ENCODE measurements at places on chromosomes 13 and 19.

GRCh38 chr13:110448230-110448629 is 113.3 kb downstream of the RAB20 start:
- peaks cover 33% of the 10 kb centered on the region for H3K27me3 ChIP-seq
- no peak overlapping the region for H3K27ac ChIP-seq
- H3K36me3 ChIP-seq, result no peaks in the 10 kb centered on the region
- no peak for DNase-seq

DNA sequence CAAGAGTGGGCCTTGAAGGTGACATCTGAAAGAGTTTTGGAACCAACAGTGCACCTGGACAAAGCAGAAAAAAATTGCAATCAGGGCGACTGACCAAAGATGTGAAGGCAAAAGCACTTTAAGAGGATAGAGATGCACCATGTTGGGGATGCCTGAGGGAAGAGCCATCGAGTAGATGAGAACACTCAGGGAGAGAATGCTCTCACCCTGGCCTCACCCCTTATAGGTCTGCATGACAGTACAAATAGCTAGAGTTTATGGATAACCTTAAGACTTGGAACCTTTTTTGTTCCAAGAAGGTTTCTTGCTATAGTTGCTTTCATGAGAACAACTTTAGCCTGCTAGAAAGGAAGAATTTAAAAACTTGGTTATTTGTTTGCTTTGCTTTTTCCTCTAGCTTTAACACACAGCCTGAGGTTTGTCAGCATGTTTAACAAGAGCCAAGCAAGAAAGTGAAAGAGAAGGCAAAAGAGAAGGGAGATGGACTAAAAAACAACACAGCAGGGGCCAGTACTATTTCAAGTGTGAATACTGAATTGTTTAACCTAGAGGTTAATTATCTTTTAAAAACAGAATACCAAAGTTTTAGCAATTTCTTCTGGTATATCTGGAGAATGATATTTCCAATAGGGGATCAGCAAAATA is 418.9 kb downstream of the DIAPH3 start:
- no peak for DNase-seq
- no peak overlapping the region for H3K27ac ChIP-seq
- no peaks in the 10 kb centered on the region for H3K36me3 ChIP-seq

GRCh38 chr19:12494260-12494860 is 9.7 kb upstream of the ZNF709 start:
- H3K27ac ChIP-seq, result no peak overlapping the region
- H3K4me3 ChIP-seq, result peak overlapping the region; percentile 75
- peaks cover 7% of the 10 kb centered on the region for H3K4me1 ChIP-seq
- no peaks in the 10 kb centered on the region for H3K36me3 ChIP-seq

GRCh38 chr19:56111601-56112312 is 9.3 kb downstream of the ZNF787 start:
- H3K27me3 ChIP-seq, result no peaks in the 10 kb centered on the region
- peaks cover 56% of the 10 kb centered on the region for H3K4me1 ChIP-seq
- peak; percentile 91 for DNase-seq
- H3K36me3 ChIP-seq, result peaks cover 8% of the 10 kb centered on the region

- peak overlapping the region; percentile 99 for H3K27ac ChIP-seq
- H3K4me1 ChIP-seq, result peaks cover 24% of the 10 kb centered on the region
- H3K27me3 ChIP-seq, result no peaks in the 10 kb centered on the region
- peak; percentile 87 for DNase-seq
- peaks cover 6% of the 10 kb centered on the region for H3K36me3 ChIP-seq
- peak overlapping the region; percentile 95 for H3K4me3 ChIP-seq
Observed at GRCh38 chr19:10603084-10603872, 16.2 kb upstream of the AP1M2 start.

DNA sequence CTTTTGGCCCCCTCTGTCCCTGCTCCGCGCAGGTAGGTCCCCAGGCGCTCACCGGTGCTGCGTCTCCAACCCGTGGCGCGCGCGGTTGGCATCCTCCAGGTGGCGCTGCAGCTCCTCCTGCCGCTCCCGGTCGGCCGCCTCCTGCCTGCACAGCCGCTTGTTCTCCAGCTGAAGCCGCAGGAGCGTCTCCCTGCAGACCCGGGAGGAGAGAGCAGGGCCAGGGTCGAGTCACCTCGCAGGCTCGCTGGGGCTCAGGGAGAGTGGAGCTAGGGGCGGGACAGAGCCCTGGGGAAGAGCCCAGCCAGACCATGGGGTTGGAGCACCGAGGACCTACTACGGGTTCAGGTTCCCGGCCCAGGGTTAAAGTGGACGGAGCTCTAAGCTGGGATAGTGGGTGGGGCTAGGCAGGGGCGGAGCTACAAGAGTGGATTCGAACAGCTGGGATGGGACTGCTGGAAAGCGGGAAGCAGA is 9.3 kb downstream of the HOOK2 start:
- peak overlapping the region; percentile 17 for H3K4me3 ChIP-seq
- H3K36me3 ChIP-seq, result no peaks in the 10 kb centered on the region
- H3K4me1 ChIP-seq, result peaks cover 10% of the 10 kb centered on the region
- DNase-seq, result peak; percentile 94
- no peak overlapping the region for H3K27ac ChIP-seq

Measured in activated CD4-positive, alpha-beta T cell treated with anti-CD3 and anti-CD28 coated beads for 36 hours (primary cell).